Activated CD4-positive, CD25-positive, alpha-beta regulatory T cell (primary cell): ENCODE measurements at places on chromosomes 2 and 18.

DNA sequence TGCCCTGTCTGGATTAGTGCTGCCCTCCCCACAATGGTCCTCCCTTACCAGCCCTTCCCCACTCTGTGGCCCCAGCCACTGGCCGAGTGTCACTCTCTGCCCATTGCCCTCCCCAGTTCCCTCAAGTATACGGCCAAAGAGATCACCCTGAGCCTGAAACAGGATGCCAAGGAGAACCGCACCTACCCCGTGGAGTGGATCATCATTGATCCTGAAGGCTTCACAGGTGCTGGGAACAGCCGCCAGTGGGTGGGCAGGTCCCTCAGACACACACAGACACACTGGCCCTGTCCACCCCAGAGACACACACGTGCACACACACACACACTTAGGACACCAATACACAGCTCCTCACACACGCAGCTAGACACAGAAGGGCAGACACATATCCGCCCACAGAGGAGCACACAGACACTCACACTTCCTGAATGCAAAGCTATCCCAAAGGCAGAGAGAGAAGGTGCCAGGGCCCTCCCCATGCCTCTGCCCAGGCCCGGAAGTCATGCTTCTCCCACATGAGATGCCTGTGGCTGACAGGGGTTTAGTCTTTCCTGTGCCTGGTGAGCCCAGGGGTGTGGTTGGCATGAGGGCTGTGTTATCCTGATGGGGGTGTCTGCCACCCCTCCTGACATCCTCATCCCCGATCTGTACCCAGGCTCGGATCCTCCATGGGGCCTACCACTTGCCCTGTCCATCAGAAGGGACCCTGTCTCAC is 2.9 kb downstream of the CHRND start:
- DNase-seq, result no peak

DNA sequence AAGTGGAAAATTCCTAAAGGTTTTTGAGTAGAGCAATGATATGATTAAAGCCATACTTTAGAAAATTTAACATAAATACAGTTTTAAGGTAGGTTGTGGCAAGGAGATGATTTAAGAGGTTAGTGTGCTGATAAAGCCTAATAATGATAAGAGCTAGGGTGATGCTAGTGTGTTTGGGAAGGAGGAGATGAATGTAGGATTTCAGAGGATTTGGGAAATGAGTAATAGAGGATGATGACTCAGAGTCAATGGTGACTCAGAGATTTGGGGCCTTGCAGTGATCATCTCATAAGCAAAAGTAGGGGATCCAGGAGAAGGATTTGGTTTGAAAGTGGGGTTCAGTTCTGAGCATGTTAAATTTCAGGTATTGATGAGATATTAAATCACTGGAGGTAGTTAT is 23.3 kb downstream of the STAMBP start:
- no peak for DNase-seq

DNA sequence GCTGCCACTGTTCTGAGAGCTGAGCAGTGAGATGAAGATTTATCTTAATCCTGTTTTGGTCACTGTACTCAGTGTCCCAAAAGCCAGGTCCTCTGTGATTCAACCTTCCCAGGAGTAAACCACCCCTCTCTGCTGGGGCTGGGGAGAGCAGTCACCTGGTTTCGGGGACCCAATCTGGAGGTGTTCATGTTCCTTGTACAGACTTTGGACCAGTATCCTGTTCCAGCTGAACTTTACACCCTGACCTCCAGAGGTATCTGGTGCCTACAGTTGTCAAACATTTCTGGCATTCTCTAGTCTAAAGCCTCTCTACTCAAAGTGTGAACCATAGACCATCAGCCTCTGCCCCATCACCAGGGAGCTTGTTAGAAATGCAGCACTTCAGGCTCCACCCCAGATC is 22.1 kb downstream of the CERS6 start:
- no peak for DNase-seq

GRCh38 chr2:217953531-217953932 is 49.3 kb downstream of the TNS1 start:
- DNase-seq, result no peak

DNA sequence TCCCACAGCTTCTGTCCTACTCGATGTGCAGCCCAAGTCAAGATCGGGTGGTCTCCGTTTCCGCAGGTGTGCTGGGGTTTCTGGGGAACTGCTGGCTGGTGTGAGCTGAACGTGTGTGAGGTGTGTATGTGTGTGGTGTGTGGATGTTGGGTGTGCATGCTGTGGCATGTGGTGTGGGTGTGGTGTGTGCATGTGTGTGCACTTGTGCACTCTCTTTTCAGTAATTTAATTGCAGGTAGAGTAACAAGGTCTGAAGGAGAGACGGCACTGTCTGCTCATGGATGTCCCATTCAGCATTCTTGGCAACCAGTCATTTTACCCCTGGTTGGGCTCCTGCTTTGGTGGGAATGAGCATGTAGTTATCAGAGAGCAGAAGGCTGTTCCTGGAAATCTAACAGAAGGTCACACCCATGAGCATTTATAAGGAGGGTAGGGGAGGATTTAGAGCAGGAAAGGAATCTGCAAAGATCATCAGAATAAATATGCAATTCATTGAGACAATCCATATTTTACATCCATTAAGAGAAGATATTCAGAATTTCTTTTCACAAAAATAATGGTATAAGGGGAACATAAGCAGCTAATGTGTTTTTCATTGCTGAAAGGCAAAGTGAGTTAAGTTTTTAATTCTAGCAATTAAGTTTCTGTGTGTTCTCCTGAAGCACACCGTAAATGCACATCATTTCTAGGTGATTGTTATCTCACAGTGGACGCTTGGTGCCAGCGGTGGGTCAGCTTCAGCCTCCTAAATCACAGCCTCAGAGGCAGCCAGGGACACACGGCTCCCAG is 60.7 kb downstream of the ADI1 start:
- DNase-seq, result no peak

- no peak for DNase-seq
Observed at GRCh38 chr2:7018282-7018701, 101.1 kb downstream of the RNF144A start.

DNA sequence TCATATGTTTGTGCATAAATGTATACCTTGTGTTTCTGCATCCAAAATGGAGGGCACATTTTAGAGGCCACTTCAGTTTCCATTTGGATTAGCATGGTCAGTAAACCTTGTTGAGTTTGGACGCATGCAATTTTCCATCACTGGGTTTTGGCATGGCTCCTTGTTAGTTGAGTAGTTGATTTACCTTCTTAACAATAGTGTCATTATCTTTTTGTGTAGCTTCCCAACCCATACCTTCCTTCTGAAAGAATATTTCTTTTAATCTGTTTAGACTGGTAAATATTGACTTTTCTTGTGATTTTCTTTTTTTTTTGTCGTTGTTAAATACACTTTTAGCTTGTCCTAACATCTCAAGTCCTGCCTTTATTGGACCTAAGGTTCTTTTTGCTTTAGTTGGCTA is 15.5 kb downstream of the RPIA start:
- no peak for DNase-seq

GRCh38 chr2:53230691-53231090 is 536.9 kb upstream of the CHAC2 start:
- no peak for DNase-seq

DNA sequence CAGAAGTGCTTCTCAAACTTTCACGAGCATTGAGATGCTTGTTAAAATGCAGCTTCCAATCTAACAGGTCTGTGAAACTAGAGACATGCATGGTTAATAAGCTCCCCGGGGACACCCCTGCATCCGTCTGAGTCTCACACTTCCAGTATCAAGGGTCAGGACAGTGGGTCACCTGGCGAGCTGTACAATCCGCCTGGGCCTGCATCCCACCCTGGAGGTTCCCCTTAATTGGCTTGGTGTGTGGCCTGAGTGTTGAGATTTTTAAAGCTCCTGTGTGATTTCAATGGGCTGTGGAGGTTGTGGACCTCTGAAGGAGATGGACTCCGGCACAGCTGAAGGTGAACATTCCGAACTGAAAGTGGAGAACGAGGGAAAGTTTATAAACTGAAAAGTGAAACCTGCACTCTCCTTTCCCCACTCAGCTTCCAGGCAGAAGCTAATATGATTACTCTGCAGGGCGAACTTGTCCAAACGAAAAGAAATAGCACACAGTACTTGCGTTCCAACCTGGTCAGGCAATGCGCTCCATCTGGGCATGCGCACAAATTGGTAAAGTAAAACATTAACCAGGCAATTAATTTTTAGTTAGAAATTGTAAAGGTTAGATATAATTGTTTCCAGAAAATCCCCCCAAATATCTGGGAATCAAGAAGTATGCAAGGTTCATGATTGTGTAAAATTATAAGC is 191.7 kb upstream of the ALKAL2 start:
- DNase-seq, result no peak

- no peak for DNase-seq
Observed at GRCh38 chr2:148828941-148829340, 46.1 kb upstream of the KIF5C start.

GRCh38 chr2:215535125-215535668 is 99.3 kb upstream of the FN1 start:
- DNase-seq, result no peak

DNA sequence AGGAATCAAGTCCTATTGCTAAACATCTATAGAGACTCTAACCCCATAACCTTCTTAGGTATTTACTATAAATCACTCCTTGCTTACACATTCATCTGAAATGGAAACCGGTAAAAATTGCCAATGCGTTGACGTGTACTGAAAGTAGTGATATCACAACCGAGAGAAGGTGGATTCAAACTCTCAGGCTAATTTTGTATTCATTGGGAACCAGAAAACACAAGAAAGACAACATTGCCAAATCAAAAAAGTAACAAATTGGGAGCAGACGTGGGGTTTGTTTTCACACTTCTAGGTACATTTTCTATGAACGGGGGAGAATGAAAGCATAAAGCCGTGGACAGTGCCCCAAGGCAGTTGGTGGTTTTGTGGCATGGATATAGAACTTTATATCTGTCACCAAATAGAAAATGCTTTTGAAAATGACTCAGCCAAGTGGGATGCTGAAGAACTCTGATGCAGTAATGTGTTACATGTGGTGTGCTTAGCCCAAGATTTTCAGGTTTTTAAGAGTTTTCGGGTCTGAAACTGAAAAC is 155.1 kb upstream of the RASGRP3 start:
- DNase-seq, result no peak

GRCh38 chr2:36469710-36470109 is 114.1 kb downstream of the CRIM1 start:
- DNase-seq, result no peak

GRCh38 chr2:71812736-71813135 is 334.9 kb downstream of the CYP26B1 start:
- DNase-seq, result no peak

- no peak for DNase-seq
Observed at GRCh38 chr2:140085674-140086073, 1305.5 kb upstream of the NXPH2 start.

DNA sequence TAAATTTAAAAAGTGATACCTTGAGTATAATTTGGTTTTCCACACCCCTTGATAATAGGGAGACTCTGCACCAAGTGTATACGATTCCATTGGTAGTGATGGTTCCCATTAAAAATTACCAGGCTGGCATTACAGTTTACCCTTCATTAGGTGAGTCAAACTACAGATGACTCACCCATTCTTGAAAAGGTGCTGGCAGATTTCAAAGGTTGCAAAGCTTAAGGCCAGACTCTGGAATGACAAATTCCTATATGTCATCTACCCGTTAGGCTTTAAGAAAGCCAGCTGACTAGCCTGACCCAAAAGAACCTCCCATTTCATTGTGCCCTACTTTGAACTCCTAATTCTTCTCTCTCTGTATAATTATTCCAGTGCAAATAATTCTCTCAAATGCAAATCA is 124.4 kb downstream of the LRRTM4 start:
- DNase-seq, result no peak

DNA sequence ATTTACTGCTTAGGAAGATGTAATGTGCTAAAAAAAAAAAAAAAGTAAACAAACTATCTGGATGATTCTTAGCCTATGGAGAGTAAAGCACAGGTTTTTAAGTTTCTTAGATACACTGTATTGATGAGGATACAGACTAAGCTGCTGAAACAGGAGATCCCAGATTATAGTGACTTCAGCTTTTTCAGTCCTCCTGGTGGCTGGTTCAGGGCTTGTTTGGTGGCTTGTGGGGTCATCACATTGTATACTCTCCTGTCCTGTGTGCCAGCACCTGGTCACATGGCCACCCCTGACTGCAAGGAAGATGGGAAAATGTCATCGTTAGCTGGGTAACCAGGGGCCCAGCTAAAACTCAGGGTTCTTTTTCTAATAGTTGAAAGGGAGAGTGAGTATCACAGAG is 31.4 kb downstream of the RAB31 start:
- no peak for DNase-seq

DNA sequence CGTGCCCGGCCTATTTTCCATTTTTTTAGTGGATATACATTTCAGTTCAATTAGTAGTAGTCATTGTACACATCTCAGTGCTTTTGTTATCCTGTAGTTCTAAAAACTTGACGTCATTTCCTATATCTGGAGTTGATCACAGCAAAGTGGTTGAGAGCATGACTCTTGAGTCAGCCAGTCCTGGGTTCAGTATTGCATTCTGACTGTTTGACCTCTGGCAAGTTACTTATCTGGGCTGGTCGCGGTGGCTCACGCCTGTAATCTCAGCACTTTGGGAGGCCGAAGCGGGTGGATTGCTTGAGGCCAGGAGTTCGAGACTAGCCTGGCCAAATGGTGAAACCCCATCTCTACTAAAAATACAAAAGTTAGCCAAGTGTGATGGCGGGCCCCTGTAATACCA is 50.4 kb upstream of the PPM1B start:
- DNase-seq, result no peak

GRCh38 chr2:224555823-224556366 is 29.3 kb downstream of the CUL3 start:
- DNase-seq, result no peak

DNA sequence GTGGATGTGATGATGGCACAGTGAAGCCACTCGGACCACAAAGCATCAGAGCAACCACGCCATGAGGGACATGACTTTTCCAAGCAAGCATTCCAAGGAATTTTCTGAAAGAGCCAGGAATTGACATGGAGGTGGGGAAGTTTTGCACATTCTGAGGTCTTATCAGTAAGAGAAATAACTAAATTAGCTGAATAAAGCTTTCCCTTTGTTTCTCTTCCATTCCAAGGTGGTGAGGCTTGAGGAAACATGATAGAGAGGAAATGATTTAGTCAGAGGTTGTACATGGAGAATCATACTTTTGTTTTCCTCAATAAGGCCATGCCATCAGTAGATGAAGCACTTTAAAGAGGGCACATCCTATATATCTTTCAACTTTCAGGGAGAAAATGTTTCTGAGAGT is 115.7 kb upstream of the MMADHC start:
- DNase-seq, result no peak

GRCh38 chr2:96470636-96471035 is 34.5 kb downstream of the NEURL3 start:
- peak; percentile 44 for DNase-seq

GRCh38 chr2:162473-163382 is 101.1 kb downstream of the SH3YL1 start:
- no peak for DNase-seq

GRCh38 chr2:63837036-63837594 is 4.6 kb upstream of the UGP2 start:
- DNase-seq, result no peak

DNA sequence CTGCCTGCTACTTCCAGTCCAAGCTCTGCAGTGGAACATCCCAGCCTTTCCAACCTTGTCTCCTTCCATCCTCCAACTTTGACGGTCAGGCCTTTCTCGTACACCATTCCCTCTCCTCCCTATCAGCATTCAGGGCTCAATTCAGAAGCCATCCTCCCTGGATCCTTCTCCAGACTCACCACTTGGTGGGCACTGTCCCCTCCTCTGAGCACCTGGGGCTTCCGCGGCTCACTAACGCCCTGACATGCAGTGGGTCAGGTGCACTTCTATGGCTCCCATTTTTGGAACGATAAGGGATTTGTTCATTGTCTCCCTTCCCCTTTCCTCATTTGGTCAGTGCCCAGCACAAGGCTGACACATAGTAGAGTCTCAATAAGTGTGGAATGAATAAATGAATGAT is 56.7 kb downstream of the TNS1 start:
- no peak for DNase-seq
